ENCODE measurements at places on chromosomes 6 and 20. TPM values are rescaled to one million over a fixed set of nuclear protein-coding genes. Genes with fewer than 3 reads are reported as not detected.

DNA sequence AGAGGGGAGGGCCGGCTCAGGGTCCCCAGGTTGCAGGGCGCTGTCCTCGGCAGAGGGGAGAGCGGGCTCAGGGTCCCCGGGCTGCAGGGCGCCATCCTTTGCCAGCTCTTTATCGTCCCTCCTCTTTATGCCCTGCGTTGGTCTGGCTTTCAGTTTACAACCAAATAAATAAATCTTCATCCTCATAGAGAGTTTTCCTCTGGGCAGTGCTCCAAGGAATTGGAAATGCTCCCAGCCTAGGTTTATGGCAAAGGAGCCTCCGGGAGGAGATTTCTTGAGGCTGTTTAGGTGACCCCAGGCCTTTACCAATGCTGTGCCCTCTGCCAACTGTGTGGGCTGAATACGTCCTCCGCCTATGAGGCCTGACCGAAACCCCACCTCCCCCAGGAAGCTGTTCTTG lies 60.2 kb downstream of the CHMP4B start:
- no peak for ATAC-seq

RAET1L gene
- total RNA-seq: 0.23 TPM

HNF4A gene
- not detected for total RNA-seq

DNA sequence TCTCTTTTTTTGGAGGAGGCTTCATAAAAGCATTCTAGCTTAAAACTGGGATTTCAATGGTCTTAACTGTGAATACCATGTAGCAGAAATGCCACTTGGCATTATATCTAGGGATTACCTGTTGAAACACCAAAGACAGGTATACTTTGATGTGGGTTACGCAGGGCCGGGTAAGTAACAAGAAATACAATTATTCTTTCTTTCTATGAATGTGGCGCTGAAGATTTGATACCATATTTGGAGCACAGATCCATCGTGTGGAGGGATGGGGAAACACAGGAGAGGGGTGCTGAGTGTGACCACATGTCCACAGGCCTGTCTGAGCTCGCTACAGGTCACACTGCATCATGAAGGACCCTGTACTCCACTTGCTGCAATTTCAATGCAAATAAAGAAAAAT lies 257.8 kb downstream of the GMPR start:
- ATAC-seq: no peak

- no peak for ATAC-seq
Observed at GRCh38 chr6:166597711-166598440, 11.4 kb upstream of the RAMACL start.

GRCh38 chr6:4563156-4563555 lies 213.0 kb upstream of the CDYL start:
- ATAC-seq: no peak

- no peak for ATAC-seq
Observed at GRCh38 chr20:45863543-45864470, 6.4 kb downstream of the ZSWIM3 start.

FAM209B gene
- total RNA-seq: 4.3 TPM

DNA sequence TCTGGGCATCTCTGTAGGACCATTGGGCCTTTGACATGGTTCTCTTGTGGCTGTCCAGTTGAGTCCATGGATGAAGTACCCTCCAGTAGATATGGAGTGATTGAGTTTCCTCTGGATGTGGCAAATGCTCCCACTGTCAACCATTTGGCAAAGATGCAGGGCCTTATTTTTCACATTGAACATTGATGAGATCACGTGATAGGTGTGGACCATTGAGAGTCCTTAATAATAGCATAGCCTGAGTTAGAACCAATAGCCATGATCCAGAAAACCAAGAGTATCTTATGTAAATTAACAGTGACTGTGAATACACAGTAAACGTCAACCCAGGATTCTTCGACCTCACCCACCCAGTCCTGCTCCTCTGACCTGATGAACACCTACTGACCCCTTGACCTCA lies 3.0 kb upstream of the PERP start:
- ATAC-seq: no peak

DNA sequence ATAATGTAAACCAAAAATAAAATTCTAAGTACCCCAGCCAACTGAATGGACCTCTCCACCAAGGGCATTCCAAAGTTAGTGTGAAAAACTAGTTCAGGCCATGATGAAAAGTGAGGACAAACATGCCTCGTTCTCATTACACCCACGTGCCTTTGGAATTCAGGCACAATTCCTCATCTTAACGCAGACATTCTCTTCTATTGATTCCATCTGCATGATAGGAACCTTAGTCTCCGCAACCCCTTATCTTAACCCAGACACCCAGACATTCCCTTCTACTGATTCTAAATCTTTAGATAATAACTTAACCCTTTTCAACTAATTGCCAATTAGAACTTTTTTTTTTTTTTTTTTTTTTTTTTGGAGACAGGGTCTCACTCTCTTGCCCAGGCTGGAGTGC lies 7.6 kb upstream of the SERPINB6 start:
- no peak for ATAC-seq

GRCh38 chr6:149842331-149842730 lies 21.8 kb downstream of the LRP11 start:
- no peak for ATAC-seq

GRCh38 chr6:148140772-148141557 lies 201.7 kb upstream of the SASH1 start:
- no peak for ATAC-seq

GRCh38 chr20:45297786-45298497 lies 8.7 kb upstream of the RBPJL start:
- no peak for ATAC-seq

- peak; percentile 55 for ATAC-seq
Observed at GRCh38 chr6:43714311-43715055, 26.9 kb upstream of the MRPS18A start.

RNF146 gene
- 77.4 TPM for total RNA-seq

- no peak for ATAC-seq
Observed at GRCh38 chr6:80519811-80520594, 413.5 kb downstream of the BCKDHB start.

DNA sequence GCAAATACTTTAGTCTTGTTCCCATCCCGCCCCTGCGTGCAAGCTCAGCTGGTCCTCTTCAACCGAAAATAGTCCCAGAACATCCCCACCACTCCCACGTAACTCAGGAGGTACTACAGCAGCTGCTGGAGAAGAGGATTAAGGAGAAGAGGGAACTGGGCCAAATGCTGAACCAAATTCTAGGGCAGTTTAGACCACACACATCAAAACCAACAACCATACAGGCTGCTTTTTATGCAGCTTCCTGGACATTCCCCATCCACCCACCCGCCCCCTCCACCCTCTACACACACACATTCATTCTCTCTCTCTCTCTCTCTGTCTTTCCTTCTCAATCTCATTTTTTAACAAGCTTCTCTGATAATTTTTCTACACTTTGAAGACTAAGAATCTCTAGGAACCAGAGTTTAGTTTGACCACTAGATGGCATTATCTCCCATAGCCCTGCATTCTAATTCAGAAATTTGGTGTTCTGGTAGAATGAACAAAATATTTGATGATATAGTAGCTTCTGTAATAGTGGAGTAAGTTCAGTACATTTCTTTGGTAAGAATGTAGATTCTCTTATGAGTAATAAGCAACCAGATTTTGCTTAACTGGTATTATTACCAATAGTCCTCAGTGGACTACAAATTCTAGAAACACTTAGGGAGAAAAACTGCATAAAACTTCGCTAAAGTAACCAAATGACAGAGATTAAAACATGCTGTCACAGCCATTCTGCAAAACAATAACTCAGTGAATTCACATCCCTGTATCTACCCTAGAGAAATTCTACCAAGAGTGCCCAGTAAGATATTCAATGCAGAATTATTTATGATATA lies 52.1 kb upstream of the BEND6 start:
- peak; percentile 32 for ATAC-seq

DNA sequence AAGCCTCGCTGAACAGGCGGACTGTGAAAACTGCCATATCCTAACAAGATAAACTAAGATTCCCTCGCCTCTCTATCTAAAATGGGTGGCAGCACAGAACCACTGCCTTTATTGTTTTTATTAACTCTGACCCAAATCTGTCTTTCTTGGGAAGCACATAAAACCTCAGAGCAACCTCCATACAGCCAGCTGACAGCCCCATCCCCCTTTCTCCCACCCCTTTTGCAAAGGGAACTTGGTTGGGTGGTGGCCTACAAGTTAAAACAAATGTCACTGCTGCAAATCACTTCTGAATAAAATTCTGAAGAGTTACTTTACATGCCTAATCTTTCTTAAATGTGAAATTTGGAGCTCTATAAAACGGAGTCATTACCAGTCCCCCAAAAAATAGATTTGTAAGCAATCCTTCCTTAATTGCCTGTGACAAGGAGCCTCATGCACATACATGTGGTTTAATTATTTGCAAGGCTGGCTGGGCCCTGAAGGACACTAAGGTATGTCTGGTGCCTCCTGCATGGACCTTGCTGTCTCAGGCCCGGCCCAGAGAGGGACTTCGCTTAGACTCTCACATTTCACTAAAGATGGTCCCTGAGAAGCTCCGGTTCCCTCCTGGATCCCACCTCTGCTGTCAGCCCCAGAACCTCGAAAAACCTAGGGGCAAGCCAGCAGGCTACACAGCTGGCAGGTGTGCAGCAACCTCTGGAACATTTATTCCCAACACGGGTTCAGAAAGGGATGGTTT lies 21.7 kb downstream of the PXDC1 start:
- no peak for ATAC-seq

XKR7 gene
- total RNA-seq: 0.07 TPM

DNA sequence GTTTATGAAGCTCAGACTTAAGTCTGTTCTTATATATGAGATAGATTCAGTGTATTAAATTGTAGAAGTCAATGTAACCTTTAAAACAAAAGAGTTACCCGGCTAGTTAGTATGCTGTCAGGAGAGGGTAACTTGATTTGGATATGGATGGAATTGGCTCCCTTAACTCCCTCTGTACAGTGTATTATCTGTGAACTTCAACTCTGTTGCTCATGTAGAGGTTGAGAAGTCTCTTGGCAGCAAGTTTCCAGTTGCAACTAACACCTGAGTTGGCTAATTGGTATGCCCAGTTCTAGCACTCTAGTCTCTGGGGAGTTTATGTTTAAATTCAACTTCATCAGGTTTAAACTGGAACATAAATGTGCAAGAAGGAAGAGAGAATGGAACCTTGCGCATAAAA lies 111.0 kb downstream of the NCOA3 start:
- ATAC-seq: no peak

GRCh38 chr6:26468829-26469228 lies 11.1 kb downstream of the BTN2A1 start:
- ATAC-seq: no peak

SNAP25 gene
- 0.47 TPM for total RNA-seq

- ATAC-seq: peak; percentile 96
Observed at GRCh38 chr6:79234150-79235022, at the start of gene HMGN3. TSS of gene HMGN3 (minus strand) at chr6:79234682.

HUS1B gene
- total RNA-seq: not detected

ANGPT4 gene
- total RNA-seq: 0.13 TPM

DNA sequence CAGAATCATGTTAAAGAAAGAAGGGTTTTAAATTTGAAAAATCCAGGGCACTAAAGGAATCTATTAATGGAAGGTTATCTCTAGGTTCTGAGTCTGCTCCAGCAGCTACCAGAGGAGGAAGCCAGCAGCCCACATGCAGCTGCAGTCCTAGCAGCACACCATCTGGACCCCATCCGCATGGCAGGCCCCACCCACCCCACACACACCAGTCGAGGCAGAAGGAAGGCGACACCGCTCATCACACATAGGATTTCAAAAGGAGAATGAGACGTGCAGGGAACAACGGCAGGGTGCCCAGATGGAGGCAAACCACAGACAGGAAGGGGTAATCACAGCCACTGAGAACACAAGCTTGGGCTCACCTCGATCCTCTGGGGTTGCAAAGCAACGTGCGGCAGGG lies 78.9 kb downstream of the GINS1 start:
- no peak for ATAC-seq

GRCh38 chr6:111185954-111186353 lies 98.7 kb downstream of the SLC16A10 start:
- no peak for ATAC-seq

GRCh38 chr6:150987371-150987828 lies 121.9 kb downstream of the MTHFD1L start:
- ATAC-seq: no peak

ZNFX1 gene
- total RNA-seq: 36.2 TPM

DNA sequence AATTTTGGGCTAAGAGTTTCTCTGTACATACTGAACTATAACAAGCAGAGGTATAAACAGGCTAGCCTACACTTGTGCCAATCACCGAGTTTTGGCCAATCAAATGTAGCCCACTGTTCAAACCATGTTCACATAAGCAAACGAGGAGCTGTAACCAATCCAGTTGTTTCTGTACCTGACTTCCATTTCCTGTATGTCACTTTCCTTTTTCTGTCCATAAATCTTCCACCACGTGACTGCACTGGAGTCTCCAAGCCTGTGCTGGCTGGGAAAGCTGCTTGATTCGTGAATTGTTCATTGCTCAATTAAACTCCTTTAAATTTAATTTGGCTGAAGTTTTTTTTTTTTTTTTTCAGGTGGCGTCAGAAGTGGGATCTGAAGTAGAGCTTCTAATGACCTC lies 332.9 kb downstream of the RNF144B start:
- no peak for ATAC-seq

GNRH2 gene
- total RNA-seq: not detected

- ATAC-seq: no peak
Observed at GRCh38 chr20:21577551-21577950, 63.7 kb upstream of the NKX2-2 start.

CYP39A1 gene
- total RNA-seq: 55.9 TPM

- no peak for ATAC-seq
Observed at GRCh38 chr6:22801831-22802230, 232.5 kb downstream of the HDGFL1 start.

Data from gastroesophageal sphincter (tissue), 4 donors.